ENCODE measurements at places on chromosomes 11 and 22. TPM values are rescaled to one million over a fixed set of nuclear protein-coding genes. Genes with fewer than 3 reads are reported as not detected.

PITPNB gene
- 58.6 TPM for total RNA-seq

GAS2L1 gene
- 29.9 TPM for total RNA-seq

PATE4 gene
- not detected for total RNA-seq

OR51F2 gene
- total RNA-seq = not detected

BSX gene
- total RNA-seq = not detected

LRRC4C gene
- 0.86 TPM for total RNA-seq

OR6A2 gene
- 0.18 TPM for total RNA-seq

MOGAT2 gene
- total RNA-seq = not detected

CABP4 gene
- 4.0 TPM for total RNA-seq

DNA sequence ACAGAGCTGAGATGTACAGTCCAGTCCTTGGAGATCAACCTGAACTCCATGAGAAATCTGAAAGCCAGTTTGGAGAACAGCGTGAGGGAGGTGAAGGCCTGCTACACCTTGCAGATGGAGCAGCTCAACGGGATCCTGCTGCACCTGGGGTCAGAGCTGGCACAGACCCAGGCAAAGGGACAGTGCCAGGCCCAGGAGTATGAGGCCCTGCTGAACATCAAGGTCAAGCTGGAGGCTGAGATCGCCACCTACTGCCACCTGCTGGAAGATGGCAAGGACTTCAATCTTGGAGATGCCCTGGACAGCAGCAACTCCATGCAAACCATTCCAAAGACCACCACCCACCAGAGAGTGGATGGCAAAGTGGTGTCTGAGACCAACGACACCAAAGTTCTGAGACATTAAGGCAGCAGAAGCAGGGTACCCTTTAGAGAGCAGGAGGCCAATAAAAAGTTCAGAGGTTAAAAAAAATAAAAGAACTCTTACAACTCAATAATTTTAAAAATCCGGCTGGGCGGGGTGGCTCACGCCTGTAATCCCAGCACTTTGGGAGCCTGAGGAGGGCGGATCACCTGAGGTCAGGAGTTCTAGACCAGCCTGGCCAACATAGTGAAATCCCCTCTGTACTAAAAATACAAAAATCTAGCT, 69.9 kb upstream of the RTL6 start:
- peak; percentile 5 for DNase-seq

- DNase-seq = peak; percentile 38
Observed at GRCh38 chr22:19036523-19037273, 85.5 kb downstream of the DGCR2 start.

GRCh38 chr11:3189886-3190583, 24.9 kb upstream of the OSBPL5 start:
- no peak for DNase-seq

- DNase-seq = no peak
Observed at GRCh38 chr11:72308226-72309073, 64.5 kb upstream of the PHOX2A start.

DNA sequence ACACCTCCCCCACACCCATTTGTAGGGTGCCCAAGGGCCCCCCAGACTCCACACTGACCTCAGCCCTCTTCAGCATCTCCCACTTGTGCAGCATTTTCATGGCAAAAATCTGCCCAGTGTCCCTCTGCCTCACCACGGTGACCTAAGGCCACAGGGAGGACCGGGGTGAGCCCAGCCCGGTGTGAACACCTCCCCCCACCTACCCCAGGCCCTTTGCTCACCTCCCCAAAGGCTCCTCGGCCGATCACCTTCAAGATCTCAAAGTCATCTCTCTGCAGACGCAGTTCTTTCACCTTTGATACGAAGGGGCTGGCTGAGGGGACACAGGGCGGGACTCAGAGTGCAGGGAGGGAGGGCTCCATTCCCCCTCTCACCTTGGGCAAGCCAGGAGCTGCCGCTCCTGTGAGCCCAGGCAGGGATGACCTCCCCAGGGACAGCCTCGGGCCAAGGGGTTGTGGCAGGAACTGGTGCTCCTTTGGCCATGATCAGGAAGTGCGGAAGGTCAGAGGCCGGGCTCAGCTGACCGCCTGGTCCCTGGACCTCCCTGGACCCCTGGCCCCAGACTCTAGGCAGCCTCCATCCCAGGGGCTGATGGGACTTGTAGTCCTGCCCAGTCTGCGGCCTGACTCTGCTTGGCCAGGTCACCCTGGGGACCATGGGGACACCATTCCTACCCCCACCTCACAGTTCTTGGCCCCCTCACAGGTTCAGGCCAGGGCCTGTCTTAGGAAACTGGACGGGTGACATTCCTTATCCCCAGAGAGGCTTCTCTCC, 2.7 kb downstream of the CDC42BPG start:
- DNase-seq = no peak

DNA sequence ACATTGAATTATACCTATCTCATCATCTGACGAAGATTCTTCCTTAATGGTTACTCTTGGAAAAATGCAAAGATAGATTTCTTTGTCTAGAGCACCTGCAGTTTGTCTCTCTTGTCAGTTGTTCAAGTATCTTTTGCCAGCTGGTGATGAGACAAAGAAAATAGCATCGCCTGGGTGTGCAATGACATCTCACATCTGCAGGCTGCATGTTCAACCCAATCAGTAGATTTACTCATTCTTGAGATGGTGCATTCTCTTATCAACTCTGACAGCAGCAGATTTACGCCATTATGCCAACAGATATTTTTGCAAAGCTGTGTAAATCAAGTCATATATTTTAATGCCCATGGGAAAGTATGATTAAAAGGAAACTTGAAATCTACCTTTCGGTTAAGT, 164.6 kb upstream of the PDGFD start:
- DNase-seq = no peak

DNA sequence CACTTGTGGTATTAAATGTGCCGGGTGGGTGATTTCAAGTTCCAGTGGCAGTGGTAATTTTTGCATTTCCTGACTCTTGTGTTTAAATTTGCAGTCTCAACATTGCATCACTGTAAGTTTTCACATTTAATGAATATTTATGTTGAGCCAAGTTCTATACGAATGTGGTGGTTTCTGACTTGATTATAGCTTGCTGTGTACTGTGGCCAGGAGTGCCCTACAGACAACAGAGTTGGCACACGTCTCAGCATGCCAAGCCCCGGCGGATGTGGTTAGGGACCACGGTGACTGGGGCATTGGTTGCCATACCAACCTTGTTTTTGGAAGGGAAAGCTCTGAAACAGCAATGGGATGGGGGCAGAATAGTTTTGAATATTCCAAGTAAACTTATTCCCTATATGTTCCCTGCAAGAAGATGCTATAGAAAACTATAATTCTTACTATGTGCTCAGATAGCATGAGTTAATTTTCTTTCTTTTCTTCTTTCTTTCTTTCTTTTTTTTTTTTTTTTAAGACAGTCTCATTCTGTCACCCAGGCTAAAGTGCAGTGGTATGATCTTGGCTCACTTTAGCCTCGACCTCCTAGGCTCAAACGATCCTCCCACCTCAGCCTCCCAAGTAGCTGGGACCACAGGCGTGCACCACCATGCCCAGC, 16.0 kb downstream of the ZNRF3 start:
- no peak for DNase-seq

GRCh38 chr11:108780119-108780518, 115.2 kb downstream of the DDX10 start:
- DNase-seq = no peak

DNA sequence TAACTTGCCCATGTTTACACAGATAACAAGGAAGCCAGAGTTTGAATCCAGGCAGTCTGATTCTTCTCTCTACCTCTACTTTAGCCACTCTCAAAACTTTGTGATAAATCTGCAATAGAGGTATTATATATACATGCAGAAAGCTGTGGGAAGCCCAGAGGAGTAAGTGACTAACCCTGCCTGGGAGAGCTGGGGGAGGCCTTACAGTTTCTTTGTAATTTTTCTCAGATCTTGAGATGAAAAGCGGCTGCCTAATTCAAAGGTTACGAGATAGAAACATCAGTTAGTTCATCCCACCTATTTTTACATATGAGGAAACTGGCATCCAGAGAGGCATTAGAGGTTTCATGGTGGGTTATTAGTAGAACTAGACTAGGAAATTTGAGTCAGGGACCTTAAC, 4.9 kb downstream of the STIM1 start:
- DNase-seq = no peak

DNA sequence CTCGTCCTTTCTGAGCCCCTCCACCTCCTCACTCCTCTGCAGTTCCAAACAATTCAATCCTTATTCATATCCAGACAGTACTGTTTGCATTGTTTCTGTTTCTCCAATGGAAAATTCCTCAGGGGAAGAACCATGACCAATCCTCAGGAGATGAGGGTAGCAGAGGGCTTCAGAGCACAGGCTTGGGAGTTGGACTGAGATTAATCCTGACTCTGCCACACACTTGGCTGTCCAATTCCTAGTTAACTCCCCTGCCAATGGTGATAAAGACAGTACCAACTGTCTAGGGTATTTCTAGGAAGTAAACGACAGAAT, 58.0 kb downstream of the MICAL3 start:
- DNase-seq = no peak

DNA sequence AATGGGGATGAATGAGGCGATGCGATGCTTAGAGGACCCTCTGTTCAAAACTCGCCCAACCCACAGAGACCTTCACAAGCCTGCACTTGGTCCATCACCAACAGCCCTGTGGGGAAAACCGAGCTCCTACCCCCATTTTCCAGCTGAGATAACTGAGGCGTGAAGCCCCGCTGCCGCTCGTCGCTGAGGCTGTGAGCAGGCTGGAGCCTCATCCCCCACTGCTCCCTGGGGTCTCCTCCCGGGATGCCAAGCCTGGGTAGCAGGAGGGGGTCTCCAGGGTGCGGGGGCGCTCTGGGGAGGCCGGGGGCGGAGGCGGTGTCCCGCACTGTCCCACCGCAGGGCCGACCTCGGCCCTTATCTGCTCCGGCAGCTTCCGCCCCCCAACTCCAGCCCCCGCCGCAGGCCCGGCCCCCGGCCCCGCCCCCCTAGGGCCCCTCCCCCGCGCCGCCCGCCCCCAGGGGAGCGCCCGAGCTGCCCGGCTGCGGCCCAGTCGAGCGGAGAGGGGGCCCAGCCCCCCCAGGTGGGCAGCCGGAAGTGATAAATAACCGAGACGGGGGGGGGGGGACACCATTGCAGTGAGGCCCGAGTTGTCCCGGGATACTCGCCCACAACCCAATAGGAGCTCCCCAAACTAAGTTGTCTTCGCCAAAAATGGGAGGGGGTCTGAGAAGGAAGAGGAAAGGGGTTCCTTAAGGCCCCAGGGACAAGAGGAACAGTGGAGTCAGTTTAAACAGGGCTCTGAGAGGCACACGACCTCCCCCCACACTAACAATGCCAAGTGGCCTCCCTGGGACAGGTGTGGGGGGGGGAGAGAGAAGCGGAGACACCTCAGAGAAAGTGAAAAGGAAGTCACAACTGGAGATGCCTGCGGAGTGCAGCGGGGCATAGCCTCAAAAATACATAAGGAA, 8.3 kb upstream of the SLC39A13 start:
- DNase-seq = no peak

- DNase-seq = no peak
Observed at GRCh38 chr11:125923012-125923579, 18.8 kb downstream of the DDX25 start.

GRCh38 chr22:41261541-41262249, 21.0 kb upstream of the CHADL start:
- no peak for DNase-seq

DNA sequence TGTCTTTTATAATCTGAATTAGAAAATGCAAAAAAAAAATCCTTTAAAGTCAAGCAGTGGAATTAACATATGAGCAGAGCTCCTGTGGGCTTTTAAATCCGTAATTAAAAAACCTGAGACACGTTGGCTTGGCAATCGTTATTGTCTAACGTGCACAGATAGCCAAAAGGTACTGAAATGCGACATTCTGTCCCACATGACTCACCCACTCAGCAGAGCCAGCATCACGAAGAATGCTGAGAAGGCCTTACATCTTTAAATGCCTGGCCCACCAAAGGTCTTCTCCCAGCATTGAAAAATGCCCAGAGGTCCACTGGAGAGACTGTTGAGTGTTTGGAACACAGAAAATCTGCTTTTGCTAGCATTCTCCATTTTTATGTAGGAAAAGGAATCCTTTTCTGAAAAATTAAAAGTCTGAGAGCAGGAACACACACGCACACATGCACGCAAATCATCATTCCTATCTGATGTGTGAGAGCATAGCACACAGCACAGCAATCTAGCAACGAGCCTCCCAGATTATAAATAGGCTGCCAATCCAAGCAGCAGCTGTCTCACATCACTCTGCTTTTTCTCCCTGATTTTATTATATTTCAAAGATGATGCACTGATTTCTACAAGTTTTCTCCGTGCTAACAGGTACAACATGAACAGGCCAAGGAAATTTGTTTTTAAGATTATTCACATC, 94.5 kb downstream of the PHF21A start:
- DNase-seq = no peak

- DNase-seq = no peak
Observed at GRCh38 chr22:22802339-22802970, 85.2 kb upstream of the IGLL5 start.

- no peak for DNase-seq
Observed at GRCh38 chr11:14980854-14981253, 8.7 kb upstream of the CALCA start.

DNA sequence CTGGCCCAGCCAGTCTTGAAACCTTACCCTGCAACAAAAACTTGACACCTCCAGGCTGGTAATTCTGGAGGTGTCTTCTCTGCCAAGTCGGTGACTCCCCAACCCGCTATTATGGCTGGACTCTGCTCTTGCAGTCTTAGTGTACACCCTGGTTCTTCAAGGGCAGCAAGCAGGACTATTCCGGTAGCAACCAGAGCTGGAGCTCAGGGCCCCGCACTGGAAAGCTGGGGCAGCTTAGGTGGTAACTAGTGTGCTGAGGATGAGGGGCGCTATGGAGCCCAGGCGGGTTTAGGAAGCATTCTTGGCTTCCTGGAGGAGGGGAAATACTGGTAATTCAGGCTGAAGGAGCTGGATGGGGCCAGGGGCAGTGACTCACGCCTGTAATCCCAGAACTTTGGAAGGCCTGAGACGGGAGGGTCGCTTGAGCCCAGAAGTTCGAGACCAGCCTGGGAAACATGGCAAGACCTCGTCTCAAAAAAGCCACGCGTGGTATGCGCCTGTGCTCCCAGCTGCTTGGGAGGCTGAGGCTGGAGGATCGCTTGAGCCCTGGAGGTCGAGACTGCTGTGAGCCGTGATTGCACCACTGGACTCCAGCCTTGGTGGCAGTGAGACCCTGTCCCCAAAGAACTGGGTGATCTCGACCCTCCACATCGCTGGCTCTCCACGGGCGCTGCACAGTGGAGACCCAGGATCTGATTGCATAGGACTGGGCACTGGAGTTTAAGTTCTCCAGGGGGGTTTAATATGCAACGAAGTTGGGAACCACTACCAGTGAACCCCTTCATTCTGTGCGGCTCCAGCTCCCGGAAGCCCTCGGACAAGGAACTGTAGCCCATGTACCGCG, 10.6 kb upstream of the AIFM3 start:
- DNase-seq = no peak

DNA sequence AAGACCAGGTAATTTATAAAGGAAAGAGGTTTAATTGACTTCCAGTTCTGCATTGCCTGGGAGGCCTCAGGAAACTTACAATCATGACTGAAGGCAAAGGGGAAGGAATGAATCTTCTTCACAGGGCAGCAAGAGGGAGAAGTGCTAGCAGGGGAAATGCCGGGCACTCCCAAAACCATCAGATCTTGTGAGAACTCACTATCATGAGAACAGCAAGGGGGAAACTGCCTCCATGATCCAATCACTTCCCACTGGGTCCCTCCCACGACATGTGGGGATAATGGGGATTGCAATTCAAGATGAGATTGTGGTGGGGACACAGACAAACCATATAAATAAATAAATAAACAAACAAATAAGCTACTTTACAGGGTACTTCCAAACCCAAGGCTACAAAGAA, 28.8 kb upstream of the EXPH5 start:
- DNase-seq = no peak
